Upper lobe of right lung (tissue), 1 donor: ENCODE measurements at places on chromosomes 1 and 21. TPM values are rescaled to one million over a fixed set of nuclear protein-coding genes. Genes with fewer than 3 reads are reported as not detected.

Gene TMEM50A
- total RNA-seq = 109 TPM

- peaks cover 19% of the 10 kb centered on the region for H3K4me1 ChIP-seq
- H3K4me3 ChIP-seq = no peak overlapping the region
- DNase-seq = no peak
- peaks cover 4% of the 10 kb centered on the region for H3K27me3 ChIP-seq
- no peak overlapping the region for H3K27ac ChIP-seq
Measured at GRCh38 chr1:87154384-87154783, 174.3 kb upstream of the LMO4 start.

Gene TCP10L
- total RNA-seq = 0.78 TPM

Gene CYP4A22
- total RNA-seq = not detected

GRCh38 chr1:54125386-54126070 lies 27.3 kb downstream of the CDCP2 start:
- H3K36me3 ChIP-seq = no peaks in the 10 kb centered on the region
- no peak overlapping the region for H3K27ac ChIP-seq
- H3K4me3 ChIP-seq = no peak overlapping the region
